Activated CD4-positive, alpha-beta T cell treated with anti-CD3 and anti-CD28 coated beads for 36 hours (primary cell): ENCODE measurements at places on chromosomes 1 and 21. TPM values are rescaled to one million over a fixed set of nuclear protein-coding genes. Genes with fewer than 3 reads are reported as not detected.

OR6N1 gene
- total RNA-seq, result not detected

- H3K36me3 ChIP-seq, result peaks cover 9% of the 10 kb centered on the region
- DNase-seq, result no peak
- H3K4me1 ChIP-seq, result peaks cover 93% of the 10 kb centered on the region
- peak overlapping the region; percentile 69 for H3K4me3 ChIP-seq
Measured at GRCh38 chr1:18928406-18928805, 26.1 kb upstream of the ALDH4A1 start.

DNA sequence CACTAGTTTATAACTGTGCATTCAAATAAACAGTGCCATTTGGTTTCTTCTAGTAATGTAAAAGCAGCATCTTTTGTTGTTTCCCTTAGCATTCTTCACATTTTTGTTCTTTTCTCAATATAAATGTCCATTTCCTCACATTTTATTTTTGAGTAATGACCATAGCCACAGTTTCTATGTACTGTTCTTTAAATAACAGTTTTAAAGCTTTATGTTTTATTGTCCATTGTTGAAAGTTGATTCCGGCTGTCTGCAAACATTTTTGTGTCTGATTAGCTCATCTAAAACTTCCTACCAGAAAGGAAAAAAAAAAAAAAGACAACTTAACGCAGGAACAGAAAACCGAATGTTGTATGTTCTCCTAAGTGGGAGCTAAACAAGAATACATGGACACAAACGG, 139.7 kb downstream of the MAGI3 start:
- no peak overlapping the region for H3K27ac ChIP-seq
- no peaks in the 10 kb centered on the region for H3K36me3 ChIP-seq
- no peaks in the 10 kb centered on the region for H3K4me1 ChIP-seq
- H3K27me3 ChIP-seq, result no peaks in the 10 kb centered on the region

PLA2G2C gene
- total RNA-seq, result 0.58 TPM

MANEAL gene
- 1.0 TPM for total RNA-seq

FMOD gene
- total RNA-seq, result 0.87 TPM

FCRLA gene
- total RNA-seq, result not detected

DNA sequence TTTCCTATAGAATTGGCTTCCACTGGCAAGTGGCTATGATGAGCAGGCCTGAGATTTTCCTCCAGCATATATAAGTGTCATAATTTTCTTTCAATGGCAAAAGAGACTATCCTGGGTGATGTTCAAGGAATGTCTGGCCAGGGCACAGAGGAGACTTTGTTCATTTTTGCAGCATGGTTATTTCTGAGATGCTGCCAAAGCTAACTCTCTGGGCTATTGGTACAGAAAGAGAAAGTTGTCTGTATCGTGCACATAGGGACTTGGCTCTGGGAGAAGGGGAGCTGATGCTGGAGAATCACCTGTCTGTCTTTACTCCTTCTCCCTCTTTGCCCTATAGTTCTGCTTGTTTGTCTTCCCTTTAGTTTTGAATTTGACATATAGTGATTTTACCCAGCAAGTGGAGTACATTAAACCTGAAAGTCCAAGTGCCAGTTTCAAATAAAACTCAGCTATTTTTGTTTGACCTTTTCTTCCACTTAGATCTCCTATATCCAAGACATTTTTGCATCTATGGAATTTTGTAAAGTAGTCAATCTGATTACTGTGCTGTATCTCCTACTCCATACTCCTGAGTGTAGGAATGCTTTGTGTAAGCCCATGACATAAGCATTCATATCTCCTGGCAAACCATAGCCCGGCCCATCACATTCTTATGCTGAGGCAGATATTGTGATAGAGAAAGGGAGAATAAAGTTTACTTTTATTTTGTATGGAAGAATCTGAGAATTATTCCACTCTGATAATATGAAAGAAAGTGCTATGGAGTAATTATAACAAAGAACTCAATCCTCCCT, 3.9 kb downstream of the FNDC7 start:
- H3K27ac ChIP-seq, result no peak overlapping the region
- H3K4me1 ChIP-seq, result peaks cover 3% of the 10 kb centered on the region
- no peaks in the 10 kb centered on the region for H3K27me3 ChIP-seq
- no peaks in the 10 kb centered on the region for H3K36me3 ChIP-seq
- no peak for DNase-seq
- H3K4me3 ChIP-seq, result no peak overlapping the region

GRCh38 chr1:212797681-212798080, 6.0 kb downstream of the TATDN3 start:
- H3K27me3 ChIP-seq, result no peaks in the 10 kb centered on the region
- peaks cover 24% of the 10 kb centered on the region for H3K36me3 ChIP-seq
- H3K4me3 ChIP-seq, result no peak overlapping the region
- H3K4me1 ChIP-seq, result peaks cover 16% of the 10 kb centered on the region
- H3K27ac ChIP-seq, result no peak overlapping the region

- H3K27ac ChIP-seq, result no peak overlapping the region
- no peaks in the 10 kb centered on the region for H3K36me3 ChIP-seq
- no peaks in the 10 kb centered on the region for H3K27me3 ChIP-seq
- no peak for DNase-seq
Measured at GRCh38 chr1:240905225-240905765, 293.3 kb upstream of the GREM2 start.

DNA sequence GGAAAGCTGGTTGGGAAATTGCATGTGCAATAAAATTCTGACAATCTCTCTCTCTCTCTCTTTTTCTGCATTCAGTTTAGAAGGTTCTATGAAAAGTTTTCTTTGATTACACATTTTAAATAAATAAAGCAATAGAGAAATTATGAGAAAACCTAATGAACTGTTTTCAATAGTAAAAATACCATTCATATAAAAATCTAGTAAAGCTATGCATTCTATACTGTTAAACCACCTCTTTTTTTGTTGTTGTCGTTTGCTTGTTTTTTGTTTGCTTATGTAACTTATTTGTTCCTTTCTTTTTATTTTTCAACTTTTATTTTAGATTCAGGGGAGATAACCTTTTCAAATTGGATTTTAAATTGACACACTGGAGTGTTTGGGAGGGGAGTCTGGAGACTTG, 14.1 kb upstream of the OR2B11 start:
- H3K27ac ChIP-seq, result no peak overlapping the region
- DNase-seq, result no peak
- H3K27me3 ChIP-seq, result peaks cover 3% of the 10 kb centered on the region
- no peaks in the 10 kb centered on the region for H3K36me3 ChIP-seq
- H3K4me3 ChIP-seq, result no peak overlapping the region

TTLL10 gene
- not detected for total RNA-seq

GRCh38 chr1:3727042-3727824, 25.0 kb upstream of the CCDC27 start:
- DNase-seq, result peak; percentile 61
- no peaks in the 10 kb centered on the region for H3K4me1 ChIP-seq
- no peaks in the 10 kb centered on the region for H3K36me3 ChIP-seq
- H3K27me3 ChIP-seq, result peaks cover 2% of the 10 kb centered on the region
- no peak overlapping the region for H3K27ac ChIP-seq

DNA sequence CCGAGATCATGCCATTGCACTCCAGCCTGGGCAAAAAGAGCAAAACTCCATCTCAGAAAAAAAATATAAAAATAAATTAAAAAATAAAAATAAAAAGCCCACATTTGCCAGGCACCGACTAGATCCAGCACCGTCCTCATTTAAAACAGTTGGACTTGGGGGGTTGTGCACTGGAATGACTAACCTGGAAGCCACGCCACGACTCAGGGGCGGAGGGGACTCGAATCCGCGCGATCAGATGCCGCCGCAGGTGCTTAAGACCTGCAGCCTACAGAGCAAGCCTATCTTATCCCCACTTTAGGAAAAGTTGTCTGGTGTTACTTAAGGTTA, 38.5 kb downstream of the ZBTB8OS start:
- H3K27me3 ChIP-seq, result no peaks in the 10 kb centered on the region
- H3K27ac ChIP-seq, result no peak overlapping the region
- peak overlapping the region; percentile 57 for H3K4me3 ChIP-seq

- no peak overlapping the region for H3K4me3 ChIP-seq
- peak; percentile 78 for DNase-seq
- peak overlapping the region; percentile 83 for H3K27ac ChIP-seq
- H3K36me3 ChIP-seq, result peaks cover 81% of the 10 kb centered on the region
Measured at GRCh38 chr21:34836103-34836932, 167.5 kb downstream of the CLIC6 start.
